ENCODE measurements at places on chromosomes 4 and X. TPM values are rescaled to one million over a fixed set of nuclear protein-coding genes. Genes with fewer than 3 reads are reported as not detected.

GRCh38 chrX:21926116-21926515 is 14.4 kb upstream of the SMS start:
- no peak for DNase-seq

CFAP299 gene
- not detected for polyA plus RNA-seq

GRCh38 chr4:151896880-151897279 is 136.1 kb upstream of the GATB start:
- no peak for DNase-seq

- no peak for DNase-seq
Observed at GRCh38 chrX:1231850-1232465, 19.5 kb upstream of the CRLF2 start.

- DNase-seq: no peak
Observed at GRCh38 chrX:37653397-37654085, 32.0 kb upstream of the XK start.

DNA sequence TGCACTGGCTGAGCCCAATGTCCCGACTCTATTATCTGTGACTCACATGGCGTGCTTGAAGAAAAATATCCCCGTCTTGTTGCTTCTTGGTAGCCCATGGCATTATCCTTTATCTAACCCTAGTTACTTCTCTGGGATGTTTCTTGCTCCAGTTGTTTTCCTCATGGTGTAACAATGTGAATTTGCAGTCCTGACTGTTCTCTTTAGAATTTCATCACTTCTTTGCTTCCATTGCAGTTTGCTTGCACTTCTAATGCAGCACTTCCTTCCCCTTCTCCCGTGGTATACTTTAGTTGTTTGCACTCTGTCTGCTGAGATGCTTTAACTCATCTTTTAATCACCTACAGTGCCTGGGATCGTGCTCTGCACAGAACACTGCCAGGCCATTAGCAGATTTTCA is 126.9 kb downstream of the MAML3 start:
- DNase-seq: no peak

CXCL10 gene
- polyA plus RNA-seq: 0.48 TPM

DNA sequence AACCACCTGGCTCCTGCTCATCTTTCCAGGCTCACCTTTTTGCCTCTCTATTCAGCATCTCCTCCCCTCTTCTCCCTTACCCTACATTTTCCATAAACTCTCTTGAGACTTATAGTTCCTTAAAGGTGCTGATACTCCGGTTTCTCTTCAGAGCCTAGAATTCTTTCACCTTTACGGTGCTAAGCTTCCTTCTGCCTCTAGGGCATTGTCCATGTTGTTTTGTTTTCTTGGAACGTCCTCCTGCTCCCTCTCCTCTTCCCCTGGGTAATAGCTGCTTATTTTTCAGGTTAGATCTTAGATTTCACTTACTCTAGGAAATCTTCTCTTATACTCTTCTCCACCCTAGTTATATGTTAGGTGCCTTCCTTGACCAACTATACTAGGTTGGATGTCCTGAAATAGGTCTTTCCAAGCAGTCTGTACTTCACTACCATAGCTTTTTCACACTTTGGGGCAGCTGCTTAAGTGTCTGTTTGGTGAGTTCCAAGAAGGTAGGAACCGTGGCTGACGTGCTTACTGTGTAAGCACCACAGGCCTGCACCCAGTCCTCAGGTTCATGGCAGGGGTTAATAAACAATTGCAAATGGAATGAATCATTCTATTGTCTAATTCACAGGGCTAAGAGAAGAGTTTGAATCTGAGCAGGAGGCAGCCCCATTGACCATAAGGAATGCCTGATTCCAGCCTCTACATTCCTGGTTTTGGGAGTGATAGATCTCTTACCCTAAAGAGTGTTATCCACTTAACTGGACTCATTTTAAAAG is 227.5 kb downstream of the MGST2 start:
- DNase-seq: no peak

DNA sequence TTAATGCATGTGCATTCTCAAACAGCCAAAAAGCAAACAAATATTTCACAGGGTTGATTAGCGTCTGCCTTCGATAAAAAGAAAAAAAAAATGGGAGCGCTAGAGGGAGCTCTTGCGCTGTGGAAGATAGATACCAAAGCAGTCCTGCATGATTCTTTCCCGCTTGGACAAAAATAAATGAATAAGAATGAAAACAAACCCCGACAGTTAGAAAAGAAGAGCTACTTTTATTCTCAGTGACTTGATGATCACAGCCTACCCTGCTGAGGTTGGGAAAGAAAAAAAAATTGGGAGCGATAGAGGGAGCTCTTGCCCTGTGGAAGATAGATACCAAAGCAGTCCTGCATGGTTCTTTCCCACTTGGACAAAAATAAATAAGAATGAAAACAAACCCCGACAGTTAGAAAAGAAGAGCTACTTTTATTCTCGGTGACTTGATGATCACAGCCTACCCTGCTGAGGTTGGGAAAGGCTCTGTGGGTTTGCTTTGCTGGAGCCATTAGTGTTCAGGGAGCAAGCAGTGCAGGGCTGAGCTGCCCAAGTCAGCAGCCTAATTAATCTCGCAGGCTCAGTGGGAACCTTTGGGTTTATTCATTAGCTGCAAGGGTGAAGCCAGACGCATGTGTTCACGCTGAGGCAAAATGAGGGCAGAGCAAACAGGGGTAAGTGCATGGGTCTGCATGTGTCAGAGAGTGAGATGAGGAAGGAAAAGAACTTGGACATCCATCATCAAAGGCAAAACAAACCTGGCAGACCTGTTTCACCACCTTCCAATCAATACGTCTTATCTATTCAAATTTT is 249.3 kb upstream of the PRKX start:
- no peak for DNase-seq

TNIP3 gene
- polyA plus RNA-seq: not detected

- DNase-seq: peak; percentile 35
Observed at GRCh38 chr4:54227256-54228055, 1.6 kb upstream of the PDGFRA start.

GPAT3 gene
- 9.5 TPM for polyA plus RNA-seq
